ENCODE measurements at places on chromosomes 6 and 20.

DNA sequence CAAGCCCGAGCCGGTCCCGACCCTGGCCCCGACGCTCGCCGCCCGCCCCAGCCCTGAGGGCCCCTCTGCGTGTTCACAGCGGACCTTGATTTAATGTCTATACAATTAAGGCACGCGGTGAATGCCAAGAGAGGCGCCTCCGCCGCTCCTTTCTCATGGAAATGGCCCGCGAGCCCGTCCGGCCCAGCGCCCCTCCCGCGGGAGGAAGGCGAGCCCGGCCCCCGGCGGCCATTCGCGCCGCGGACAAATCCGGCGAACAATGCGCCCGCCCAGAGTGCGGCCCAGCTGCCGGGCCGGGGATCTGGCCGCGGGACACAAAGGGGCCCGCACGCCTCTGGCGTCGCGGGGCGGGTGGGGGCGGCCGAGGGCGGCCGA, 37.5 kb downstream of the YTHDF1 start:
- DNase-seq: no peak

DNA sequence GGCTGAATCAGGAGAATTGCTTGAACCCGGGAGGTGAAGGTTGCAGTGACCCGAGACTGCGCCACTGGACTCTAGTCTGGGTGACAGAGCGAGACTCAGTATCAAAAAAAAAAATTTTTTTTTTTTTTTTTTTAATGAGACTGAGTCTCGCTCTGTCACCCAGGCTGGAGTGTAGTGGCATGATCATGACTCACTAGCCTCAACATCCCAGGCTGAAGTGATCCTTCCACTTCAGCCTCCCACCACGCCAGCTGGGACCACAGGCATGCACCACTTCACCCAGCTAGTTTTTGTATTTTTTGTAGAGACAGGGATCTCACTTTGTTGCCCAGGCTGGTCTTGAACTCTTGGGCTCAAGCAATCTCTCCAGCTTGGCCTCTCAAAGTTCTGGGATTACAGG, 53.3 kb downstream of the MYO6 start:
- no peak for DNase-seq

DNA sequence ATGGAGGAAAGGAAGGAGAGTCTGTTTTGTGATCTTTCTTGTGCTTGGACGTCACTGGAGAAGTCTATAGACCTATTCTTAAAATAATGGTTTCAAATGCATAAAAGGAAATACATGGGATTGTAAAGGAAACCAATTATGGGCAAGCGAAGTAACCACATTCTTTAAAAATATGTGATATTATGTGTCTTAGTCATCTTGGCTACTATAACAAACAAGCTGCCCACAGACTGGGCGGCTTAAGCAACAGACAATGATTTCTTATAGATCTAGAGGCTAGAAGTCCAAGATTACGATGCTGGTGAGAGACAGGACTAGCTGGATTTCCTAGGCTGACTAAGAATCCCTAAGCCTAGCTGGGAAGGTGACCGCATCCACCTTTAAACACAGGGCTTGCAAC, 49.4 kb upstream of the CD83 start:
- no peak for DNase-seq

DNA sequence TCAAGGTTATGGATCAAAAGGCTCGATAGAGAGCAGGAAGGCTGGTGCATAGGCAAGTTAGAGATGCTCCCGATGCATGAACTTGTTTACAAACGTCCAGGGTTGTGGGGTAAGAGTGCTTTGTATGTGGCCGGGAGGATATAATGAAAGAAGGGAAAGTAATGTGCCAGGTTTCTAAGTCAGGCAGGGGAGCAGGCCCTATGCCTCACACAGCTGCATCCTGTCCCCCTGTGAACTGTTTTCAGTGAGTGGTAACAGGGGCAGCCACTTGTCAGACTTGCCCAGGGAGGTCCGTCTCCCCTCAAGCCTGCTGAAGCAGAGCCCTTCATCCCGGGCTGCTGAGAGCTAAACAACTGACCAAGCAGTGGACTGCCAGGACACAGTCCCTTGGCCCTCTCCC, 19.4 kb downstream of the KCNK5 start:
- DNase-seq: no peak

DNA sequence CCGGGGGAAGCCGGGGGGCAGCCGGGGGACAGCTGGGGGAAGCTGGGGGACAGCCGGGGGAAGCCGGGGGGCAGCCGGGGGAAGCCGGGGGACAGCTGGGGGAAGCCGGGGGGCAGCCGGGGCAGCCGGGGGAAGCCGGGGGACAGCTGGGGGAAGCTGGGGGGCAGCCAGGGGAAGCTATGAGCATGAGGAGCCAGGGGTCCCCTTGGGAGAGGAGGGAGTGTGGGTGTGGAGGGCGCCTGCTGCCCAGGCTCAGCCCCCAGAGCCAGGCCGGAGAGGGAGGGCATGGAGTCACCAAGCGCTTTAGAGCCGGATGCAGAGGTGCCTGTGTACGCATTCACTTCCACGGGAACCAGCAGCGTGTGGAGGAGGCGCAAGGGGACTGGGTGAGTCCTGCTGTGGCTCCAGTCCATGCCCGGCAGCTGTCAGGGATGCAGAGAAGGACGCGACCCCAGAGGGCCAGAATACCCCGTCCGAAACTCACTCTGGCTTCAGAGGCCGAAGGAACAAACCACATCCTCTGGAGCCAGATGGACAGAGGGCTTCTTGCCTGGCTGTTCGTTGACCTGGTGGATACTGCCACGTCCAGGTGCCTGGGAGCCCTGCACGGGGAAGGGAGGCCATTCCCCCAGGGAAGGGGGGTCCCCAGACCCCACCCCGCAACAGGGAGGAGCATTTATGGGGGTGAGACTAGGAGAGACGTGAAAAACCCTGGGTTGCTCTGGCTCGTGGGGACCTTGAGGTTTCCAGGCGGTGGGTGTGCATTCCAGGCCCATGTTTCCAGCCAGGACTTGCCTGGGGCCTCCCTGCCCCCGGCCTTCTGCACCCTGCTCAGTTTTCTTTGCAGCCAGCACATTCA, 26.5 kb upstream of the DACT2 start:
- DNase-seq: no peak

DNA sequence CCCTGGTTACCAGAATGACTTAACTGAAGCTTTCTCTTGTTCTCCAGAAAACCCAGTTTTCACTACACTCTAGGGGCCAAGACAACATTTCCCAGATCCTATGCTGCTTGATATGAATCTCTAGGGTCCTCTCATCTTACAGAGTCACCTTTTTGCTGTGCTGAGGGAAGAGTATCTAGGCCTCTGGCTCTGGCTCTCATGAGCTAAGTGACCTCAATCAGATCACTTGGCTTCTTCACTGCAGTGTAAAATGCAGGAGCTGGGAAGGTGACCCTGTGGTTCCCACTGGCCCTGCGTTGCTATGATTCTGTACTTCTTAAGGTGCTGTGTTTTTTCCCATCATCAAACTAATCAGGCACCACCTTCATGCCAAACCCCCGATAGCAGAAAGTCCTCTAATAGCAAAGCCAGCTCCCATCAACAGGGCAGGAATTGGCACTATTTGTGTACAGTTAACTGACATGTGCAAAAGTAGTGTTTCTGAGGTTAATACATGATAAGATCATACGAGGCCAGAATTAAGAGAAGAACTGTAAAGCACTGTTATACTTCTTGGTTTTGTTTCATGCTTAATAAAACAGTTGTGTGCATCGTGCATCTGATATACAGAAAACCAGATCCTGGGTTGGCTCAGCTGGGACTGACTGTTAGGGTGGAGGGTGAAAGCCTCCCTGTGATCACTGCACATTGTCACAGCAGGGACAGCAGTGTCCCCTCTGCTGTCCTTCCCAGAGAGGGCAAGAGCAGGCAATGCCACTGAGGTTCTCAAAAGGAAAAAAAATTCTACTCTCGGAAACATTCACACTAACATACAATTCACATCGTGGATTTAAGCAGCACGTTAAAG, 46.7 kb downstream of the CNKSR3 start:
- DNase-seq: no peak

GRCh38 chr6:132623106-132623845, 799 bp downstream of the TAAR2 start:
- DNase-seq: no peak

DNA sequence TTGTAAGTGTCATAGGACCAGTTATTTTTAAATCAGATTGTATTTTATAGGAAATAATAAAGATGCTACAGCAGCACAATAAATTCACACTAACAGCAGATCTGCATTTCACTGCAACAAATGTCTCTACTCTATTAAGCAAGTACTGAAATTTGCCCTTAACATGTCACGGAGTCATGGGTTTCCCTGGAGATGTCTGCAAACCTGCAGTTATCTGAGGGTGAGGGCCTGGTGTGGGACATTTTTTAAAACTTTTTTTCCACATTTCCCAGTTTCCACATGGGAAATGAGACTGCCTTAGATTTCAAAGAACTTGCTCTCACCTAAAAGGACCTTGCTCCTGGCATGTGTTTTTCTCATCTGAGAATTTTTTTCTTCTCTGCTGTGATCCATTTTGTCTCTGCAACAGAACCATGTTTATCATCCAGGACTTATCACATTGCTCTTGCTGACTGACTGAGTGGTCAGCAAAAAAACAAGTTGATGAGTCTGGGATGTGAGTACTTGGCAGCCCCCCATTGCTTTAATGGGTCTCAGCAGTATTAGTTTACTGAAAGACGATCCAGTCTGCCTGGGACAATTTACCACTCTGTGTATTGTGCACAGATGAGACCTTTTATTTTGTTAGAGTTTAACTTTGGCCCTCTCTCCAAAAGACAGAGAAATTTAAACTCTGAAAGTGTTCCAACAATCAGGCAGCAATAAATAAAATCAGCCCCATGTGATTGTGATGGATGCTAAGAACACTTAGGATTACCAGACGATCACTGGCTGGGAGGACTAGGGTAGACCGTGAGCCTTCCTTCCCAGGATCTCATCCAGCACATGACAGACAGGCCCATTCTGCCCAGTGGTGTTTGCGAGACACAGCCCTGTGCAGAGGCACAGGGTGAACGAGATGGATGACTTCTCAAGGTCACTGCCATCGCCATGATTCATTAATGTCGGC, 268.8 kb downstream of the BTBD9 start:
- no peak for DNase-seq

DNA sequence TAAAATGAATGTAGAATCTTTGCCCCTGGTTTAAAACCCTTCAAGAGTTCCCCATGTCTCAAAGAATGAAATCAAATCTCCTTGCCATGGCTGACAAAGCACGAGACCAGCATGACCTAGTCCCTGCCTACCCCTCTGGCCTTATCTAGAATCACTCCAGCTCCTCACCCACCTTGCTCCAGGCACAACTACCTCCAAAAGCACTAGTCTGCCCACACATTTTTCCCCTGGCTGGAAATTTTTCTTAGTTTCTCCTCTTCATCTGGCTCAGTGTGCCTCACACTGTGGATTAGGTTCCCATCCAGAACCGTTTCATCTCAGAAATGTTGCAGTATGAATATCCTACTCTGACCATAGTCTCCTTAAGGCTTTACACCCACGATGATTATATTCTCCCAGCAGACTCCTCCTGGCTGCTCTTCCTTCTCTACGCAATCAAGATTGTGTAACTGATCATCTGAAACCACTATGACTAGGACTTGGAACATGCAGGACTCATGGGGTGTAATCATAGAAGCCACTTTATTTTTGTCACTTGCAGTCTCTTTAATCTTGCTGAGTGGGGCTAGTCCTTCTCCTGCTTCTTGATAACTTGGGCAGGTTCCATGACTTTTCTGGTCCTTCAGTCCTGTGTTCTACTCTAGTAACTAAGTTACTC, 7.8 kb upstream of the MRS2 start:
- no peak for DNase-seq

- DNase-seq: no peak
These were observed 595 bp upstream of the SRF start for GRCh38 chr6:43170417-43170930.

GRCh38 chr6:127348028-127348661, 4.7 kb upstream of the ECHDC1 start:
- no peak for DNase-seq

DNA sequence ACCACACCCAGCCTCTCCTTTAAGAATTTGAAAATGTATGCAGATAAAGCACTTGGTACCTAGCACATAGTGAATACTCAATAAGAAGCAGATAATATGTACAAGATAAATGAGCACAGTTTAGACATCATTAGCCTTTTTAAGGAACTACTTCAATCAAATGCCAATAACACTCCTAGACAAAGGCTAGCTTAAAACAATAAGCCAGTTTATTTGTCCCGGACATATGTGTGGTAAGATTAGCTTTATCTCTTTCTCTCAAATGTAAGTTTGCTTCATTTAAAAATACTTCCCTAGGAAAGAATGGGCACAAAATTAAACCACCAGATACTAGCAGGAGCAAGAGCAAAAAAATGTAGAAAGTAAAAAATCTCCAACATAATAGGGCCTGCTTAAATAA, 73.8 kb downstream of the MAP3K5 start:
- no peak for DNase-seq

- DNase-seq: no peak
These were observed 382 bp downstream of the SFT2D1 start for GRCh38 chr6:166341977-166342348.

DNA sequence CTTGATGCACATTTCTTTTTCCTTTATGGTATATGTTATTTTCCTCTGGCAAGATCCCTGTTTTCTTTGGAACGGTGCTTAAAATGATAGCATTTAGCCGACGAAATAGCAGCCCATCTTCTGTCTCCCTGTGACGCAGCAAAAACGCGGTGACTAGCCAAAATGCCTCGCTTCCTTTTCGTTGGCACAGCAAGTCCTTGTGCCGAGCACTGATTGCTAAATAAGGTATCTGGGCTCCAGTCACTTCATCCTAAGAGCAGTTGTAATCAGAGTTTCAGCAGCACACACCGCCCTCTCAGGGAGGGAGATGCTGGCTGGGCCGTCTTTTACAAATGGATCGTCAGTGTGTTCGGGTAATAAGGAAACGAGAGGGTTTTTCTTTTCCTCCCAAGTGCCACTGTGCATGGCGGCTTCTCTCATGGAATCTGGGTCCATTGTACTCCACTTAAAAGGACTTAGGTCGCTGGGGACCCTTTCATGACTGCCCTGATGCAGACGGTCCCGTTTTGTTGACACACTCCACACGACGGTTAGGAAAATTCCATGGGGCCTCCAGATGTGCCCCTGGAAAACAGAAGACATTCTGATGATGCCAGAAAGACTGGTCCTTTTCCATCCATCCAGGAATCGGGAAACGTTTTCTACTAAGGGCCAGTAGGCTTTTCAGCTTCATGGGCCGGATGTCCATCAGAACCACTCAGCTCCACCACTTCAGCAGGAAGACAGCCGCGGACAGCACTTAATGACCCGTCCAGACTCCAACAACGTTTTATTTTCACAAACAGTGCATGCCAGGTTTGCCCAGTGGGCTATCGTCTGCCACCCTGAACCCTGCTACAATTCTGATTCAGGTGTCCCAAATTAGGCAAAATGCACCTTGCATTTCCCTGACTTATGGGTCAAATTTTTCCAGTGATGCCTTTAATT, 185.5 kb downstream of the CDH4 start:
- DNase-seq: no peak

- DNase-seq: no peak
These were observed 162.1 kb downstream of the MTFR2 start for GRCh38 chr6:136087986-136088385.

- no peak for DNase-seq
These were observed at the start of gene PLAGL1 for GRCh38 chr6:144008120-144008811. Gene PLAGL1 (minus strand): TSS chr6:144008259. CDS start chr6:143948136, 60,123 bp downstream.

DNA sequence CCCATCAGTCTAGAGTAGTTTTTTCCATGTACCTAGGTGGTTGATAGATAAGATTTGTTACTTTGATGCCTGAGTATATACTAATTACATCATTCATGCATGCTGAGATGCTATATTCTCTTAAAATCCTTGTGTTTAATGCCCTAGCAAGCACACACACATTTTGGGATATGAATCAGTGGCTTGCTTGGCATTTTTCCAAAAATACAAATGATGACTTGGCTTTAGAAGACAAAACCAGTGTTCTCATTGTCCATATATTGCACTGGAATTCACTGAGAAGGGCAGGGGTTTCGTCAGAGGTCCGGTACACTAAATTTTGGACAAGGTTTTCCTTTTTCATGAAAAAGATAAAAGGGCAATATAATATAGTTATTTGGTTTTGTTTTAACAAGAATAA, 24.9 kb downstream of the GTPBP2 start:
- no peak for DNase-seq
